ENCODE measurements at places on chromosomes 2 and 18. TPM values are rescaled to one million over a fixed set of nuclear protein-coding genes. Genes with fewer than 3 reads are reported as not detected.
A peak's percentile ranks its signal among the peaks of the same experiment; 100 is the strongest.

- H3K36me3 ChIP-seq: no peaks in the 10 kb centered on the region
- no peak for ATAC-seq
- peaks cover 97% of the 10 kb centered on the region for H3K4me1 ChIP-seq
- no peak overlapping the region for H3K4me3 ChIP-seq
- no peak overlapping the region for H3K27ac ChIP-seq
Measured at GRCh38 chr2:36411962-36412444, 56.4 kb downstream of the CRIM1 start.

HOXD3 gene
- total RNA-seq: 1.8 TPM

DNA sequence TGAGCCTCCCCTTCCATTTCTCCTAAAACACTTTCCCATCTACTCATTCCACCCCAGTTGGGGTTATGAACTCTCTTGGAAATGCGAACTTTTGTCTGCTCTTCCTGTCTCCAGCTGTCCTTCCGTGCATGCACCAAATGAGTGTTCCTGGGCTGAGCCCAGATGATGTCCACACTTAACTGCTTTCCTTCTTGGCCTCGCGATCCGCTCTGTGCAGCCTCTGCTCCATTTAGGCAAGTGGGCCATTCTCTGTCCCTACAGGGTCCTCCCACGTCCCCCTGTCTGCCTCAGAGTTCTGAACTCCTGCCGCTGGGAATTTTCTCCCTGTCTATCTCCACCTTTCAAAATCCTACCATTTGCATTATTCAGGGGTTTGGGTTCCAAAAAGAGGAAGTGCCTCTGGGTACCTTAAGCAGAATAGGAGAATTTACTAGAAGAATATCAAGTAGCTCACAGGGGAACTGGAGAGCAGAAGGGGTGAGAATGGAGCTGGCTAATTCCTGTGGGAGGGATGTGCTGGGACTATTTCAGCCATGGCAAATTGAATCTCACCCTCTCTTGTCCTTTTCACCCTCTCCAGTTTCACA is 4.7 kb upstream of the NCK2 start:
- H3K27ac ChIP-seq: no peak overlapping the region
- no peaks in the 10 kb centered on the region for H3K27me3 ChIP-seq
- H3K36me3 ChIP-seq: no peaks in the 10 kb centered on the region
- no peak for ATAC-seq
- peaks cover 5% of the 10 kb centered on the region for H3K4me1 ChIP-seq
- no peak overlapping the region for H3K4me3 ChIP-seq

DNA sequence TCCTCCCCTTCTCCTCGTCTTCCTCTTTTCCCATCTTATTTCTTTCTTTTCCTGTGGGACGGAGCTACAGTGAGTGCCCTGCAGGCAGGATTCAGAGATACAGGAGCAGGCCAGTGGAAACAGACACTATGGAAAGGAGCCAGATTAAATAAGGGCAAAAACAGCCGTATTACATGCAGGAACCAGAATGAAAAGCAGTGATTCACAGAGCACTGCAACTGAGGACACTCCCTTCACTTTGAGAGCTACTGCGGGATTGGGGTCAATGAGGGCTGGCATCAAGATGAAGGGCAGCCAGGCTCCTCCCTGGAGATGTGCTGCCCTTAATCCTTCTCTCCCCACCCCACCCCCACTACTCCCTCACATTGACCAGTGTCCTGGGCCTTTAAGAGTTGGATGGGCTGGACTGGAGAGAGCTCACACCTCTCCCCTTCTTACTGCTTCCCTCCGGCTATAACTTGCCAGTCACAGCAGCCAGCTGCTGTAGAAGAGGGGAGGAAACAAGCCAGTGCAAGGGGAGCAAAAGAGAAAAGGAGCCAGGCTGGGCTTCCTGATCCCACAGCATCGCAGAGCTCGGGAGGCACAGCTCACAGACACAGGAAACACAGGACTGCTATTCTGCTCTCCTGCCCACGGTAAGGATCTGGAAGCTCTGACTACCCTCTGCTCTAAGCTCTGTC is at the start of gene PLCD4:
Gene PLCD4 (plus strand): TSS at position 464 of the 680 bp plus-strand sequence. CDS start 7,841 bp downstream, outside the sequence.
- H3K4me3 ChIP-seq: peak within 1 kb of the TSS; percentile 42
- peak; percentile 77 for ATAC-seq
- peak within 1 kb of the TSS; percentile 43 for H3K27ac ChIP-seq
- H3K27me3 ChIP-seq: no peaks in the 10 kb centered on the region

- H3K27ac ChIP-seq: no peak overlapping the region
- H3K4me3 ChIP-seq: no peak overlapping the region
- H3K36me3 ChIP-seq: no peaks in the 10 kb centered on the region
- no peaks in the 10 kb centered on the region for H3K27me3 ChIP-seq
- ATAC-seq: no peak
- no peaks in the 10 kb centered on the region for H3K4me1 ChIP-seq
Measured at GRCh38 chr2:197113275-197113711, 186.8 kb upstream of the PGAP1 start.

DNA sequence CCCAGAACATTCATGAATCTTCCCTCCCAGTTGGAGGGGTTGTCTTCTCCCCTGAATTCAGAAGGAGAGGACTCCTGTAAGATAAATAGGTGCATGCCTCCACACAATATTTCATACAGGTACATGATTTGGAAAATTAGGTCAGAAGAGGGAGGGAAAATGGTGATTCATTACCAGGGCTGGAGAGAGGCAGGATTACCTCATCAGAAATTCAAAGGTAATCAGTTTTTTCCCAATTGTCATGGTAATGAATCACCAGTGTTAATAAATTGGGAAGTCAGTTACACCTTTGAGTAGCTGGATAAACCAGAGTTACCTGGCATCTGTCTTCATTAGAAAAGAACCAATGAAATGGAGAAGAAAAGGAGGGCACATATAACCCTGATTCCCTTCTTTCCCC is 128.5 kb downstream of the EN1 start:
- no peak overlapping the region for H3K27ac ChIP-seq
- ATAC-seq: no peak
- H3K27me3 ChIP-seq: peaks cover 18% of the 10 kb centered on the region
- H3K4me3 ChIP-seq: no peak overlapping the region
- no peaks in the 10 kb centered on the region for H3K4me1 ChIP-seq

DNA sequence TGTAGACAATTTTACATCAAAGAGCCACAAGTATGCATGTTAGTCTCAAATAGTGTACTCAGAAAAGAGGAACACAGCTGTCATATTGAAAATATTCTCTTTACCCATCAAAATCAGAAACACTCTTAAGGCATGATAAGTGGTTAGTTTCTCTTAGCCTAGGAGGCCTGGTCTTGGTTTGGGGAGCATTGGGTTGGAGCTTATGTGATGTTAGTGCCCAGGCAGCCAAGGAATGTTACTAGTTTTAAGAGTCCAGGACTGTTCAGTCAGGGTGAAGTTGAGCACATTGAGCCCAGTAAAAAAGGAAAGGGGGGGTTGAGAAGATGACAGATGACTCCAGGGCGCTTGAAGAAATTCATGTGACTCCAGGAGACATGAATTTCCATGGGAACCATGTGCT is 340.6 kb downstream of the HRH4 start:
- no peak for ATAC-seq
- no peak overlapping the region for H3K27ac ChIP-seq
- no peaks in the 10 kb centered on the region for H3K27me3 ChIP-seq
- H3K36me3 ChIP-seq: no peaks in the 10 kb centered on the region
- no peak overlapping the region for H3K4me3 ChIP-seq

DNA sequence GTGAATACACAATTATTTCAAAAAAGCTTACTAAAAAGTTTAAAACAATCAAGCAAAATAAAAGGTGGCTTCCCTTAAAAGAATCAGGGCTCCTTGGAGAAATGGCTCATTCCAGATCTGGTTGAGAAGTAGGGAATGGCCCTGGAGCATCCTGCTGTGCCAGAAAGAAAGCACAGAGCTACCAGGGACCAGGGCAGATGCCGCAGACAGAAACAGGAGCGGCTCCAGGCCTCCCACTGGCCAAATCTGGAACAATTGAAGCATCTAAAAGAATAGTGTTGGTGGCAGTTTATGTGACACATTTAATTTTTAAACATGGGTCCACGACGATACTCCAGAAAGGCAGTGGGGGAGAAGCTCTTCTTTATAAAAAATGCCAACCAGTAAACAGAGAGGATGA is 75.5 kb downstream of the GBX2 start:
- no peak overlapping the region for H3K27ac ChIP-seq
- no peak for ATAC-seq
- peaks cover 13% of the 10 kb centered on the region for H3K36me3 ChIP-seq
- no peaks in the 10 kb centered on the region for H3K27me3 ChIP-seq
- H3K4me3 ChIP-seq: no peak overlapping the region

All from gastroesophageal sphincter (tissue), 4 donors.